ENCODE measurements at places on chromosomes 6 and 20.

DNA sequence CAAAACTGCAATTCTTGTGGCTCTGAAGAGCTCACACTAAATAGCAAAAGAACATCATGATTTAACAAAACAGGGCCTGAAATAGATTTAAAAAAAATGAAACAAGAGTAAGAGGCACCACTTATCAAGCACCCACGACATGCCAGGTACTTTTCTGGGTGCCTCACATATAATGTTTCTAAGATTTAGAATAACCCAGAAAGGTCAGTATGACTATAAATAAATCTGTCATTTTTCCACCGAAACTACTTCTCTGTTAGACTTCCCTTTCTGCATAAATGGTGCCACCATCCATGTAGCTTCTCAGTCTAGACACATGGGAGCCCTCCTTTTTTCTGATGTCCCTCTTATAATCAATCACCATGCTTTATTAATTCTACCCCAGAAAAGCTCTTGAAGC, 652.4 kb upstream of the CHD6 start:
- no peak for DNase-seq

GRCh38 chr6:16504609-16505008, 256.7 kb downstream of the ATXN1 start:
- DNase-seq: no peak

DNA sequence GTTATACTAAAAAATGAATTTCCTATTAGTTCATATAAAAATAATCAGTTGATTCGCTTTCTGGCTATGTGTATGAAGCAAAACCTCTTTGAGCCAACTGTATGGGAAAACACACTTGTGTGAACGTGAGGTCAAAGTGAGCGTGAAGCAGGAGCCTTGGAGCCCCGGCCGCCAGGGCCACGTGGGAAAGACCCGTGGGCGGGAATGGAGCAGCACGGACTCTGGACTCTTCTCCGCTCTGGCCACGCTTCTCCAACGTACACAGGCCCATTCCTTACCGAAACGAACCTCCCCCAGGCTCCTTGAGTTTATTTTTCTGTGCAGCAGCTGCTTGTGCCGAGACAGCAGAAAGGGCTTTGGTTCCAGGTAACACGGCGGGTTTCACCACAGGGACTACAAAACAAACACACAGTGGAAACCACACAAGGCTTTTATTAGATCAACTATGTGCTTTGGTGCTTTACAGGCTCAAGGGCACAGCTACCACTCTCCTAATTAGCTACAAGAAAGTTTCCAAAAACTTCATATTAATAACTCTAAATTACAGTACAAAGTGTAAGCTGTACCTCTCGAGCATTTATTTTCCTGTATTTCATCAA, 62.7 kb downstream of the TAF4 start:
- DNase-seq: no peak

GRCh38 chr6:157209865-157210530, 113.3 kb downstream of the TMEM242 start:
- no peak for DNase-seq

GRCh38 chr6:112286010-112286409, 31.6 kb upstream of the LAMA4 start:
- no peak for DNase-seq

- no peak for DNase-seq
These were observed 53.3 kb upstream of the KIF25 start for GRCh38 chr6:167944130-167944529.

GRCh38 chr20:3209257-3209945, at the start of gene ITPA:
Gene ITPA (plus strand): TSS chr20:3209498. CDS start chr20:3209552, 54 bp downstream.
- no peak for DNase-seq

DNA sequence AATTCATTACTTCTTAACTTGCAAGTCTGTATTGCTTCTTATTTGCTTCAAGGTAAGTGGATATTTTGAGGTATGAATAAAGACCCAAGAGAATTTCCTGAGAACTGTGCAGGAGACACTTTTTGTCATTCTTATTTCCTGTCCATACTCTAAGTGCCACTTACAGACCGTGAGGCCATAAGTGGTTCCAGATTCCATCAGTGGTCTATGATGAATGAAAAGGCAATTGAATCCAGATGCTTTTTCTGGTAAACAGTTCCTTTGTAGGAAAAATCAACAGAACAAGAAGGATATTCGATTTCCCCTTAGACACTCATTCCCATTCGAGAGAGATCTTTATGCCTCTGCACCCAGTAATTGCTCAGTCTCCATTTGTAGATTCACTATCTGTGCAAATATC, 58.3 kb upstream of the PDE10A start:
- DNase-seq: no peak

- DNase-seq: no peak
These were observed 30.4 kb downstream of the ZC2HC1B start for GRCh38 chr6:143894655-143895054.

DNA sequence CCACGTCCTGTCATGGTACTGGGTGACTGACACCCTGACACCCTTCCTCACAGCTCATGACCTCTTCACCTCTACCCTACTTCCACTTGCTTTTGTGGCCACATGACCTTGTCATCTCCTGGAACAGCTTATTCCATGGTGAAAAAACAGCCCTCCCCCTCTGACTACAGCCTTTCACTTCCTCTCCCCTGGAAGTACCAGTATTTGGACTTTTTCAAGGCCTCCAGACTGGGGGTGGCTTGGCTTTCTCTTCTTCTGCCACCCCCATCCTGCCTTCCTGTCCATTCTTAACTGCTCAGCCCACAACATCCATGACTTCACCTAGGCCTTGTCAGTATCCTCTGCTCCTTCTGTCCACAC, 168.4 kb downstream of the CARMIL1 start:
- DNase-seq: no peak

DNA sequence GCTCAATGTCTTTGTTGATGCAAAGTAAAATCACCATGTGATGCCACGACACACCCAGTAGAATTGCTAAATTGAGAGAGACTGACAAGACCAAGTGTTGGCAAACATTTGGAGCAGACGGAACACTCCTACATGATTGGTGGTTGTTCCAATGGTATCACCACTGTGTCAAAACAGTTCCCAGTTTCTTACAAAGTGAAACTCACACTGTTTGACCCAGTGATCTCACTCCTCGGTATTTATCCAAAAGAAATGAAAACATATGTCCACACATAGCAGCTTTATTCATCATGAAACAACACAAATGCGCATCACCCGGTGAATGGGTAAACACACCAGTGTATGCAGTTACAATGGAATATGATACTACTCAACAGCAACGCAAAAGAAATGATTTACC, 74.0 kb upstream of the SULF2 start:
- DNase-seq: no peak

DNA sequence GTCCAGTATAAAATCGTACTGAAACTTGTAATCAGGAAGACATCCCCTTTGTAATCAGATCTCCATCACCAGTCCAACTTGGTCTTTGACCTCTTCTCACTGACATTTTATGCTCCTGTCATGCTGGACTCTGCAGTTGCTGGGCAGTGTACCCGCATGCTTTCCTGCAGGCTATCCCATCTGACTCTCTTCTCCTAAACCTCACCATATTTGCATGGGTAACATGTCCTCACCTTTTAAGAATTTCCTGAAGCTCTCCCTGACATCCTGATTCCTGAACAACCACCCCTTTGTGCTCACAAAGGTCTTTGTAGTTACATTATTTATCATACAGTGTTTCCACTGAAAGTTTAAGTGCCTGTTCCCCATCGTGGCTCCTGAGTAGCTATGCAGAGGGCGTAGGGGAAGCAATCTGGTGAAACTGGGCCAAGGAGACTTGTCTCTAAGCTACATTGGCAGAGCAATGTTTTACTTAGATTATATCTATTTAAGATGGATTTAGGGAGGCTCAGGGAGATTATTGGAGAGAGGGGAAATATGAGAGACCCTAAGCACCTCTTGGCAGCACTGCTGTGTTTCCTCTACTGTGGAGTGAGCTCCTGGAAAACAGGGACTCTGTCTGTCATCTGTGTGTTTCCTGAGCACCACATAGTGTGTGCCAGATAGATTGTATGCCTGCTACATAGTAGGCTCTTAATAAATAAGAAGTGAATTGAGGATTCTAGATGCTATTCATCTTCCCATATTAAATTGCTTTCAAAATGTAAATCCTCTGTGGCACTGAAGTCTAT, 124.0 kb downstream of the LAMA2 start:
- no peak for DNase-seq

GRCh38 chr20:8423482-8423881, 291.4 kb downstream of the PLCB1 start:
- DNase-seq: no peak

DNA sequence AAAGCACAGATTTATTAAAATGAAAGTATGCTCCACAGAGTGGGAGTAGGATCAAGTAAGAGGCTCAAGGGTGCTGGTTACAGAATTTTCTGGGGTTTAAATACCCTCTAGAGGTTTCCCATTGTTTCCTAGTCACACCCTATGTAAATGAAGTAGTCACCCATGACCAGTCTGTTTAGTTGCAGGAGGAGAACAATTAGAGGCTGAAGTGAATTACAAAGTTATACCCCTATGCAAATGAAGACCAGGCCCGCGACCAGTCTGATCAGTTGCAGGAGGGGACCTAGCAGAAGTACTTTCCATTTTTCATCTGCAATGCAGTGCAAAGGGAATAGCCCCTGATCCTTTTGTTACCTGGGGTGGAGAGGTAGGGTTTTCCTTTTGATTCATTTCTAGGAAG, 11.8 kb upstream of the FILIP1 start:
- no peak for DNase-seq
